ENCODE measurements at places on chromosomes 5 and 9.

DNA sequence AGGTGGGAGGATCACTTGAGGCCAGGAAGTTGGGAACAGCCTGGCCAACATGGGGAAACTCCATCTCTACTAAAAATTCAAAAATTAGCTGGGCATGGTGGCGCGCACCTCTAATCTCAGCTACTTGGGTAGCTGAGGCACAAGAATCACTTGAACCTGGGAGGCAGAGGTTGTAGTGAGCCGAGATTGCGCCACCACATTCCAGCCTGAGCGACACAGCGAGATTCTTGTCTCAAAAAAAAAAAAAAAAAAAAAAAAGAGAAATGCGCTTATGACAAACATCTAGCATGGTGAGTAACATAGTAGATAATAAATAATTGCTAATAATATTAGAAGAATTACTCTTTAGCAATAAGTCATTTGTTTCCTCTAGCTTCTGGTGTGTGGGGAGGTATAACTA is 25.9 kb downstream of the RUSC2 start:
- DNase-seq, result peak; percentile 47

- DNase-seq, result no peak
Observed at GRCh38 chr5:168382421-168382820, 91.0 kb downstream of the WWC1 start.

DNA sequence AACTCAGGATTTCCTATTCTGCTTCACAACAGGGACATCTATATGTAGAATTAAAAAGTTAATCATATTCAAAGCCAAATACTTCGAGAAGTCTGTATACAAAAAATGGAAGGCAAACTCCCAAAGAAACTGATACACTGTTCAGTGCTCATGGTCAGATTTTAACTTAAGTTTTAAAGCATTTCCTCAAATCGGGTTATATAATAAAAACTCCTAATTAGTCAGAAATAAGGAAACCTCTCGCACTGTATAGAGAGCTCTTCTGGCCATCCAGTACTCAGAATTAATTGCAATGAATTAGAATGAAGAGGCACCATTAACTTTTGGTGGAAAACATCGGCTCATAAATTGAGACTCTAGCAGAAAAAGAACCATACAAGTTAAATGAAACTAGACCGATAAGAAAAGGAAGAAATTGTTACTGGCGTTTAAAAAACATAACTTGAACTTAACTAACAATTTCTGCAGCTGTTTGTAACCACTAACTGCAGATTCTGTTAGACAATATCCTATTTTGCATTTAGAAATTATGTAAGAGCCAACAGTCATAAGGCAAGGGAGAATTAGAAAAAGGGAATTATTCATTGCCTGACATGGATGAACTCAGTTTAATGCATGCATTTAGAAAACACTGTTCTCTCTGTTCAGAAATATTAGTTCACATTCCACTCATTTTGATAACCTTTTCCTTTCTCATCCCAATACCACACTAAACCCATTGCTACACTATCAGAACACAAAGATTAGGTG is 96.6 kb downstream of the FNBP1 start:
- no peak for DNase-seq

DNA sequence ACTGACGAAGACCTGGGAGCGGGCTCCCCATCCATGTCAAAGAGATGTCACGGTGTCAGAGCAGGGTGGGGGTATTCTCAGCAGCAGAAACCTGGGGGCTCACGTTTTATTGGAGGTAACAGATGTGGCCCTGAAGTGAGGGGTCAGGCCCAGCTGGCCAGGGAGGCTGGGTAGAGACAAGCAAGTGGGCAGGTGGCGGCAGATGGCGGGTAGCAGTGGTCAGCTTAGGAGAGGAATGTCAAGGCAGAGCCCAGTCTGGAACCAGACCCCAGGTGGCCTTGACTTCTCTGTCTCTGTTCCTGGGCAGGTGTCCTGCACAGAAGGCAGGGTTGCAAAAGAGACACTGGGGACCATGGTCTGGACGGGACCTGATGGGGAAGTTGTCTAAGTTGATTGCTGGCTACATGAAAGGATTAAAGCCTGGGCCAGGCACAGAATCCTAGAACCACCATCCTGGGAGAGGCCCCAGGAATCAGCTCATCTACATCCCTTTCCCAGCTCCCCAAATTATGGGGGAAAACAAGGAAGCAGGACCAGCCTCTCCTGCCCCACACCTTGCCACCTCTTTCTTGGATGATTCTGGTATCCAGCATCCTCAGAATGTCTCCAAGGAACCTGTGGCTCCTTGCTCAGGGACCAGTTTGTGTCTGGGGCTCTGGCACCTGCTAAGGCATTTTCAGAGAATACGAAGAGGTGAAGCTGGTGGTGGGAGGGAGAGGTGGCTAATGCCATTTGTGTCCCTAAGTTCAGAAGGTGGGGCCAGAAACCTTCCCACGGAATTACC is 72.5 kb downstream of the AMBP start:
- no peak for DNase-seq

DNA sequence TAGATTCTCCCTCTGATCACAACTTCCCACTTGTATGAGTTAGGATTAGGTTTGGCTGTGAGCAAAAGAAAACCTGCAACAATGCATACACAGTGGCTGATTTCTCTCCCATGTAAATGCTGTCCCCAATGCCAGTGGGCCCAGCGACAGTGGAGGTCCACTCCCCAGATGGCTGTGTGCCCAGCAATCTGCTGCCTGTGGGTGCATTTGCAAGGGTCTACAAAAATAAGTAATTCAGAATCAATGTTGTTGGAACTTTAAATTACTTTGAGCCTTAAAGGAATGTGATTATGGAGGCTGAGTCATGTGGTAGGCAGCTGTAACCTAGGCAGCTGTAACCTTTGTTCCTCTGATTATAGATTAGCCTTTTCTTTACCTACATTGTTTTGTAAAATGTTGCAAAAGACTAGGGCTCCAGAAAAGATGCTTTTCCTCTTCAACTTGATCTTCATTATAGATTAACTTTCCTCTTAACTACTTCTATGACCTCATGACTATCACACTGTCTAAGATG is 14.2 kb upstream of the MXD3 start:
- DNase-seq, result no peak

GRCh38 chr9:121725008-121725775 is 73.8 kb downstream of the DAB2IP start:
- peak; percentile 97 for DNase-seq

DNA sequence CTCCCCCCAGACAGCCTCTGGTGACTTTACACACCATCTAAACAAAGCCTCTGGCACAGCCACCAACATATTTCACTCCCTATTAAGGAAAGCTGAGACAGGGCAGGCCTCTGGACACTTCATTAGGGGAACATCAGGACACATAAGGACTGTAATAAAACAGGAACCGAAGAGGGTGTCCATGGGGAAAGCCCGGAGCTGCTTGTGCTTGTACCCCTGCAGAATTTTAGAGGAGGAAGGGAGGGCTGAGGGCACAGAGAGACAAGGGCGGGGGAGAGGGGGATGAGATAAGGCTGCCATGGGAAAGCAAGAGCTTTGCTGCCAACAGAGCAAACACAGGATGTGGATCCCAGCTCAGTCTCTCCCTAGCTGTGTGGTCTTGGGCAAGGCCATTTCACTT is 138.4 kb downstream of the ASTN2 start:
- no peak for DNase-seq

GRCh38 chr9:2341956-2342355 is 279.6 kb upstream of the VLDLR start:
- DNase-seq, result no peak

GRCh38 chr9:122904466-122904822 is 715 bp downstream of the RC3H2 start:
- DNase-seq, result peak; percentile 34

- DNase-seq, result no peak
Observed at GRCh38 chr9:101579711-101580545, 14.8 kb downstream of the PPP3R2 start.

DNA sequence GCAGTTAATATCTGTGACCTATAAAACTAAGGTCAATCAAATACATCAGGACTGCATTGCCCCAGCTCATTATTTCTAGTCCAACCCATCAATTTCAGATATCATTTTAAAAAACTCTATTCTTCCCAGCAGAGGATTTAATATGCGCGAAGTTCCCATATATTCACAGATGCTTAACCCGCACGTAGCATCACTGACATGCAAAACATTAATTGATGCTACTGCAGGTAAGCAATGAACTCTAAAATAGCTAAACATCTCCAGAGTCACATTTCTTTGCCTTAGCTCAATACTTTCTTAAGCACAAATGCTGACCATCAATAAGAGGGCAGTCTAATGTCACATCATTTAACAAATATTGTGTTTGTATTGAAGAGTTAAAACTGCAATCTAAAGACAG is 586.6 kb upstream of the CDH18 start:
- DNase-seq, result no peak

- DNase-seq, result peak; percentile 65
Observed at GRCh38 chr9:107712390-107712789, 222.8 kb upstream of the KLF4 start.

DNA sequence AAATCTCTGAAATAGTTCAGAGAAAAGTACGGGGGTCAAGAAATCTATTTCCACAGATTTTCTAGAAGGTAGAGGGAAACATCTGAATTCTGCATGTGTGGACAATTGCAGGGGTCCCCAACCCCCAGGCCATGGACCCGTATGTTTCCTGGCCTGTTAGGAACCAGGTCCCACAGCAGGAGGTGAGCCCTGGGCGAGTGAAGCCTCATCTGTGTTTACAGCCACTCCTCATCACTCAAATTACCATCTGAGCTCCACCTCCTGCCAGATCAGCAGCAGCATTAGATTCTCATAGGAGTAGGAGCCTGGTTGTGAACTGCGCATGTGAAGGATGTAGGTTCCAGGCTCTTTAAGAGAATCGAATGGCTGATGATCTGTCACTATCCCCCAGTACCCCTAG is 200.5 kb upstream of the EDIL3 start:
- DNase-seq, result no peak

GRCh38 chr5:136109453-136110135 is 23.1 kb upstream of the SMAD5 start:
- DNase-seq, result no peak
